ENCODE measurements at places on chromosomes 2 and 18.

DNA sequence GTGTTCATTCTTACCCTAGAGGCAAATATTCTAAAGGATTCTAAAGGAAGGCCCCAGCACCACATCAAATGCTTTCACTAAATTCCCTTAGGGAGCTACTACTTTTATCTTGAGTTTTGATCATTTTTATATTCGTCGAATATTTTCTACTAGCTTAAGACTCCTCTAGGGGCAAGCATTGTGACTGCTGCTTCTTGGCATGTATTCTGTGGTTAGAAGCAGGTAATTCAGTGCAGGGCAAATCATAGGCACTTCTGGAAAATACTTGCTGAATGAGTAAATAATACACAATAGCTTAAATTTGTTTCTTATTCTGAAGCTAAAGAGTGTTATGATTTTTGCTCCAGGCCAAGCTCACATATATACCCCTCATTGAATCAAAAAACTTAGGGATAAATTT is 136.4 kb downstream of the LRP2 start:
- no peak for DNase-seq

- no peak for DNase-seq
Observed at GRCh38 chr2:209970271-209970670, 32.2 kb upstream of the RPE start.

- DNase-seq = no peak
Observed at GRCh38 chr2:223641082-223641481, 38.9 kb upstream of the SCG2 start.

DNA sequence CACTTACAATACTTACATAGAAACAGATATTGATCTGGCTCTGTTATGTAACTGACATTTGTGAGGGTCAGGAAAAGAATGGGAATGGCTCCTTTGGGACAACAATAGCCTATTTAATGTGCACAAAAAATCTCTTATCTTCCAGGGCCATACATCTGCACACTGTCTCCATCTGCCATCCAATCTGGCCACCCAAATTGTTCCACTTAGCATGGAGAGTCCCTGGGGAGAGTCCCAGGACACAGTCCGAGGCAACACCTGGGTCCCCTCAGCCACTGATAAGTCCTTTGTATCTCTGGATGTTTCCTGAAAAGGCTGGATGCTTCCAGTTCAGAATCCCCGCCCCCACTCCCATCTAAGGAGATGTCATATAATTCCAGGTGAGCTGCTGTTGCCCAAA is 274.2 kb upstream of the NCKAP5 start:
- no peak for DNase-seq

DNA sequence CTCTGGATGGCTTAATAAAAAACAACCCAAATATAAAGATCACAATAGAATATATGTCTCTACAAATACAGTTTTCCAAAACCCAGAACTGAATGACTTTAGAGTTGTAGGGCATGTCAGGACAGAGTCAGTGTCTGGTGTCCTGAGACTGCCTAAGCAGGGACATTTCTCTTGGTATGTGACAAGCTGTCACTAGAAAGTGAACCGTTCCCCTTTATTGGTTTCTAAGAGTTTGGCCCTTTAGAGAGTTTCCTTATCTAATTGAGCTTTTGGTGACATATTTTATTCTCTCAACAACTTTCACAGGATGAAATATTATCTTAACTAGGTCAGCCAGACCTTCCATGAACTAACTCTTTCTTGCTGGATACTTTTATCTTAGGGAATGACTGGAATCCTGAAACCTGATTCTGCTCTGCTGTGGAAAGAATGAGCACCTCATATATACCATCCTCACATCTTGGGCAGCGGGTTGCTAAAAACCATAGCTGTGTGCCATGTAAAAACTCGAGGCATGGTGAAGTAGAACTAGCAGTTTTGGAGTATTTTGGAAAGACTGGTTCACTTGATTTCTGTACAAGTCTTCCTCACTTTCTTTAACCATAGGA is 54.8 kb downstream of the CAVIN2 start:
- no peak for DNase-seq

GRCh38 chr2:205511641-205512040 is 170.7 kb upstream of the NRP2 start:
- DNase-seq = no peak

DNA sequence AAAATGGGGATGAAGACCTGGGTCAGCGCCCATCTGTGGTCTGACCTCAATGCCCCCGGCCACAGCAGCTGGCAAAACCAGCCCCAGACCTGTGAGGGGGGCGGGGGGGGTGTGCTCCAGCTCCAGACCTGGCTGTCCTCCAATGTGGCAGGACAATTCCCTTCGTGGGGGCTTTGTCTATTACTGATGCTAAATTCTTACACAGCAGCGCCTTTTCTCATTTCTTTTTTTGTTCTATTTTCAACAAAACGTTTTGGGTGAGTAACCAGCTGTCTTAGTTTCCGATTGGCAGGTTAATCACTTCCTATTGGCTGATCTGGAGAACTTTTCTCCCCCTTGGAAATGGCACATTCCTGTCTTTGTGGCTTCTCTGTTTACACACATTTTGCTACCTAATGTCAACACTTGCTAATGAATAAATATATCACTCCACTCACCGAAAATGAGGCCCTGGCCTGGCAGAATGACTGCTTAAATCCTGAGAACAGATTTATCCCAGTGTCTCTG is 4.4 kb downstream of the SMAD7 start:
- DNase-seq = no peak

DNA sequence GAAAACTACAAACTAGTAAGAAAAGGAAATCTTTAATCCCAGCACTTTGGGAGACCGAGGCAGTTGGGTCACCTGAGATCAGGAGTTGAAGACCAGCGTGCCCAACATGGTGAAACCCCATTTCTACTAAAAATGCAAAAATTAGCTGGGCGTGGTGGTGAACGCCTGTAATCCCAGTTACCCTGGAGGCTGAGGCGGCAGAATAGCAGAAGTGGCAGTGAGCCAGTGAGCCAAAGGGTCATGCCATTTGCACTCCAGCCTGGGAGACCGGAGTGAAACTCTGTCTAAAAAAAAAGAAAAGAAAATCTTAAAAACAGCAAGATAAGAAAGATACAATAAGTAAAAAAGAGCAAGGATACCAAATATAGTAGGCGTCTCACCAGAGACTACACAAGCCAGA is 502.9 kb upstream of the ID2 start:
- DNase-seq = no peak

DNA sequence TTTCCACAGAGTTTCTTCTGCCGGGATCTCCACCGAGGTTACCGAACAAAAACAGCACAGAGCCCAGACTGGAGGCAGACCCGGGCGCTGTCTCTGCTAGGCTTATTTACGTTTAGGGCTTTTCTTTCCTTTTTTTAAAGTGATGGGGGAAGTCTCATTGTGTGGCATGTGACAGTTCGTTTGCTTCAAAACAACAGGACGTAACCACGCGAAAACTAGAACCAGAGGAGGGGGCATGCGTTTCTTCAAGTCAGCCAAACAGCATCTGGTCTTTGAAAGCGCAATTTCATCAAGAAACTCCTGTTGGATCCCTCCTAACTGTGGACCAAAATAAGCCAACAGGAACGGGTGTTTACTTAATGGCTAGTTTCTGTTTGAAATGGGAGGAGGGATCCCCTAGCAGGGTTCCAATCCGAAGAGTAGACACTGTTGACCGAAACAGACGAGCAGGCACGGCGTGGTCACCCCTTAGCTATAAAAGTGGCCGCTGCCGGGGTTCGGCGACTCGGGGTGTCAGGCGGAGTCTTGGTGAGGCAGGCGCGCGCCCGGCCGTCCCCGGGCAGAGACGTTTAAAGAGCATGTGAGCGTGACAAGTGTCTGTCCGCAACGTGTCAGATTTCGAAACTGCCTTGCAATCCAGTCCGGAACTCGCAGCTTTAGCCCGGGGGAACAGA is 997 bp upstream of the TGIF1 start:
- no peak for DNase-seq
